Renal cortex interstitium (tissue), 15 donors: ENCODE measurements at places on chromosomes 3 and 15. TPM values are rescaled to one million over a fixed set of nuclear protein-coding genes. Genes with fewer than 3 reads are reported as not detected.

Gene CXCR6
- 0.24 TPM for polyA plus RNA-seq

Gene THBS1
- polyA plus RNA-seq: 153 TPM

Gene SGO1
- 8.5 TPM for polyA plus RNA-seq

Gene FGF12
- 7.3 TPM for polyA plus RNA-seq

Gene ZNF774
- polyA plus RNA-seq: 4.0 TPM

Gene SLC24A5
- 0.64 TPM for polyA plus RNA-seq

Gene CASR
- polyA plus RNA-seq: 26.8 TPM

Gene MRPL47
- polyA plus RNA-seq: 58.7 TPM

Gene FAM219B
- polyA plus RNA-seq: 59.3 TPM

Gene LEKR1
- 2.2 TPM for polyA plus RNA-seq

Gene ROBO2
- polyA plus RNA-seq: 95.6 TPM

Gene CPLX3
- polyA plus RNA-seq: not detected

Gene OR5H2
- polyA plus RNA-seq: not detected

Gene MAP6D1
- polyA plus RNA-seq: 1.9 TPM

Gene GOLGA8J
- 1.3 TPM for polyA plus RNA-seq

Gene IQCF5
- polyA plus RNA-seq: not detected

Gene C15orf39
- 11.9 TPM for polyA plus RNA-seq

Gene HRG
- polyA plus RNA-seq: 2.2 TPM

Gene FGD5
- polyA plus RNA-seq: 27.7 TPM

Gene EID1
- polyA plus RNA-seq: 304 TPM

Gene DPPA2
- polyA plus RNA-seq: 0.90 TPM

Gene UNC13C
- 7.3 TPM for polyA plus RNA-seq

Gene PATL2
- polyA plus RNA-seq: 0.64 TPM

Gene SLC22A14
- polyA plus RNA-seq: 0.98 TPM

Gene NOX5
- polyA plus RNA-seq: 0.65 TPM

Gene BDH1
- 50.6 TPM for polyA plus RNA-seq

Gene CISH
- polyA plus RNA-seq: 30.5 TPM

Gene EHD4
- polyA plus RNA-seq: 14.8 TPM

Gene CLEC3B
- 22.7 TPM for polyA plus RNA-seq

Gene ZNF620
- 10.4 TPM for polyA plus RNA-seq

Gene CSPG4
- polyA plus RNA-seq: 7.3 TPM

Gene CELF6
- polyA plus RNA-seq: 3.9 TPM

Gene LRTM1
- polyA plus RNA-seq: not detected

Gene TMF1
- 61.6 TPM for polyA plus RNA-seq

Gene SMCO1
- polyA plus RNA-seq: not detected

Gene TIGIT
- polyA plus RNA-seq: 0.11 TPM

Gene C15orf62
- 5.2 TPM for polyA plus RNA-seq

Gene ABHD2
- polyA plus RNA-seq: 30.1 TPM
